ENCODE measurements at places on chromosomes 1 and 21.

DNA sequence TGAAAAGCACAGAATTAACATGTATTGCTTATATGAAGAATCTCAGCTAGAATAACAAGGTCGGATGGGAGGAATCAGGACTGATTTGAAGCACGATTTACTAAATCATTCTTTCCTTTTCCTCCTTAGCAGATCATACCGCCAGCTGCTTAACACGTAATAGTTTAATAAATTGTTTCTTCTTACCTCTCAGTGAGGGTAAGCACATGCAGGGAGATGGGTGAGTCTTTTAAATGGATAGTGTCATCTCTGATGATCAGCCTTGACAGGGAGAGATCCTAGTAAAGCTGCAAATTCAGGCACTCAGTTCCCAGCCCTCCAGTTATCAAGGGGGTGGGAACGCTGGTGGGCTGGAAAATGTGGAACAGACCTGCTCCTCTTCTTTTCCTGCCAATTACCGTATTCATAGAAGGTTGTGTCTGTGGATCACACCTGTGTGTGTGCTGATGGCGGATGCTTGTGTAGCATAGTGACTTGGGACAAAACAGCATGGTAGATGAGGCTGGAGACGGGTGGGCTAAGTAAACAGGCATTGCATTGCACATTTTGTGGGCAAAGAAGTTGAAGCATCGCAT, 30.7 kb downstream of the NTPCR start:
- DNase-seq: no peak

DNA sequence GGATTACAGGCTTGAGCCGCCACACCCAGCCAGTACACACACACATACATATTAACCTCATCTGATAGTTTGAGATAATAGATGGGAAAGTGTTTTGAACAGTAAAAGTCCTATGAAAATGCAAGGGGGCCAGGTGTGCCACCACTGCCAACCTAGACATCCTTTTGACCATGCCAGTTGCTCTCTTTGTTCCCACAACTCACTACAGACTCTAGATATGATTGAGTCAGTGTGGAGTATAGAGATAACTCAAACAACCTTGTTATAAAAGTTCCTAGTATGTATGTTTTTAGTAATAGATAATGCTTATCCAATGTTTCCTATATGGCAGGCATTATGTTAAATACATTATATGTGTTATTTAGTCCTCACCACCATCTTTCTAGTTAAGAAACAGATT, 72.7 kb upstream of the JAK1 start:
- no peak for DNase-seq

- no peak for DNase-seq
Observed at GRCh38 chr1:3561702-3562101, 49.6 kb downstream of the MEGF6 start.

DNA sequence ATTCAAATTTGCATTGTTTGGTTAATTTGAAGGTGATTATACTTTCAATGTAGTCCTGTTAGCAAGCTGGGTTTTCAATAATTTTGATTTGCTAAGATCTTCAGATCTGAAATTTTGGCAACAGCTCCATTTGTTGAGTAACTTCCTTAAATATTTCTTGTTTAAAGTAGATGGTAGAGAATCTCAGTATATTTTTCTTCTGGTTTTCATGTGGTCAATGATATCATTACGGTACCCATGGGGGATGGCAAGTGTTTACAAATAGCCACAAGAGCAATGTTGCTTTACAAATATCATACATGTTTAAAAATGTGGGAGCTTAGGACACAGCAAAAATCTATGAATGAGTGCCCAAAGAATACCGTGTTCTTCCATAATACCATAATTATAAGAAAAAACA, 175.9 kb downstream of the IFI44 start:
- DNase-seq: no peak

DNA sequence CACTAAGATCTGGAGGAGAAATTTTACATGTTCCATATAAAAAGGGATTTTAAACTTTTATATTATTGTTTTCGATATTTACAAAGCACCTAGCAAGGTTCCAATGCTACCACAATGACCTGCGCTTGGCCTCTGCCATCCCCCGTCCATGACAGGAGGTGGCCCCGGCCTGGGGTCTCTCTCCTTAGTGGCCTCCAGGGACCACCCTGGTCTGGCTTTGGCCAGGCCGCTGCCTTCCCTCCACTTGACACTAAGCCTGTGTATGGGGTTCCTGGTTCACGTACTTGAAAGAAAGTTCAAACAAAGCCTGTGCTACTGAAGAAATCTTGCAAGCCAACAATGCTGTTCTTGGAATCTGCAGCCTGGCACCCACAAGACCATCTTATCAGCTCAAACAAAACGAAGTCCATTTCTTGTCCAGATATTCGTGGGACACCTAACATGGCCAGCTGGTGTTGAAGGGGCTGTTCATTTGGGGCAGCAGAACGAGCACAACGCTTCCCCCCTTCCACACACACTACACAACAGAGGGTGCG, 12.8 kb downstream of the PRDM15 start:
- DNase-seq: no peak

GRCh38 chr1:245888809-245889208, 618.3 kb downstream of the SMYD3 start:
- no peak for DNase-seq

- no peak for DNase-seq
Observed at GRCh38 chr1:91742848-91743292, 143.1 kb downstream of the TGFBR3 start.

GRCh38 chr1:33626801-33627200, 154.4 kb downstream of the ZSCAN20 start:
- DNase-seq: no peak

DNA sequence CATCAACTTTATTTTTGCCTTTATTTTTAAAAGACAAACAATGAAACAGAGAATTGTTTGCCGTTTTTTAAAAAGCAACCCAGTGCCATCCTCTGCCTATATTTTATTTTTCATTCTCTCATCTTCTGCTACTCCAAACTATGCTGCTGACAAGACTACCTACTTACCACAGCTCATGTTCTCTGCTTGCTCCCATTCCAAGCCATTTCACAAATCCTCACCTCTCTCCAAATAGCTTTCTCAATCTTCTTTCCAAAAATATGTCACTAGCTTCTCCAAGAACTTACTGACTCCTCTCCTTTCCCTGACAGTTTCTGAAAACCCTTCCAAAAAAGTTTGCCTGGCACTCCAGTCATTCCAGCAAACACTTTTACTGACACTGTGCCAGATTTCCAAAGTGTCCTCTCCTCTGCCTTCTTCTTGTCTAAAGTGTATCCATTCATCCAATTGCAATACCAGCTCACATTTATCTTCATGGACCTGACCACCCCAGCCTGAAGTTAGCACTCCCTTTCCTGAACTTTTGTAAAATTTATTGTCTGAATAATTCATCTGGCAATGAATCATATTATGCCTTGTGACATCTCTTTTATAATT, 766.5 kb upstream of the B3GALT2 start:
- no peak for DNase-seq

GRCh38 chr1:150537732-150538684, 11.2 kb upstream of the ADAMTSL4 start:
- DNase-seq: no peak

GRCh38 chr1:211135342-211135950, 1.5 kb upstream of the KCNH1 start:
- no peak for DNase-seq

DNA sequence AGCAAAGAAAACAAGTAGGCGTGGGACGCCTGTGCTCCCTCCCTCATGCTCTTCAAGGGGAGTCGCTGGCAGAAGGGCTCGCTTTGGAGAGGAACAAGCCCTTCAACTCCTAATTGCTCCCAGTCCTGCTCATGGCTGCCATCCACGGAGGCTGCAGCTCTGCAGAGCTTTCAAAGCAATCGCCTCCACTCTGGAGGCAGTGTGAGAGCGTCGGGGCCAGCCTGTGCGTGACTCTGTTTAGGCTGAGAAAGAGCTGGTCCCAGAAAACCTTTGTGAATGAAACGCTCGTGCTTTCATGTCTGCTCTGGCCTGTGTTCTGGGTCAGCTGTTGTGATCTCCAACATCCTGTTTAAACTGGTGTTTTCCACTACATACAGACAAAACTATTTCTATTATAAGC, 23.9 kb upstream of the RUNX1 start:
- no peak for DNase-seq

DNA sequence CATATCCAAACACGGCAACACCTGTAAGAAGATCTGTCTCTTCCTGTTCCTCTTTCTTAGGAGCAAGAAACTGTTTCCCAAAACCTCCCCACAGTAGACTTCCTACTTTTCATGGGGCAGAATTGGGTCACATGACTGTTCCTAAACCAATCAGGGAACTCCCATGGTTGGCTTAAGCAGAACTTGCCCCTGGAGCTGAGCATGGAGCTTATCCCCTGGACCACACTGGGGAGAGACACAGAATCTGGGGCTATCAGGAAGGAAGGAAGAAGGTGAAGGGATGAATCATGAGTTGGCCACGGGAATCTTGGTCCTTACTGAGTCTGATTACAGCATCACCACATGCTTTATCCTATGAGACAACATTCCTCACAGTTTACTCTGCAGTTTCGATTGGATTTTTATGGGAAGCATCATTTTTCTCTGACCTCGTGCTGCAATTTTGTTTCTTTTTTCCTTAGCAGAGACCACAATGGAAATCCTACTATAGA, 81.8 kb downstream of the CDC7 start:
- DNase-seq: no peak

- no peak for DNase-seq
Observed at GRCh38 chr1:9382643-9383491, 90.2 kb downstream of the SPSB1 start.

All from activated CD8-positive, alpha-beta memory T cell treated with anti-CD3 and anti-CD28 coated beads for 1 hour (primary cell).